ENCODE measurements at places on chromosomes 5 and 9.

GRCh38 chr9:136496181-136496580 lies 13.3 kb upstream of the SEC16A start:
- DNase-seq = no peak

- no peak for DNase-seq
Measured at GRCh38 chr5:6572825-6573380, 59.9 kb downstream of the NSUN2 start.

GRCh38 chr9:124631326-124631725 lies 124.1 kb upstream of the NR5A1 start:
- no peak for DNase-seq

DNA sequence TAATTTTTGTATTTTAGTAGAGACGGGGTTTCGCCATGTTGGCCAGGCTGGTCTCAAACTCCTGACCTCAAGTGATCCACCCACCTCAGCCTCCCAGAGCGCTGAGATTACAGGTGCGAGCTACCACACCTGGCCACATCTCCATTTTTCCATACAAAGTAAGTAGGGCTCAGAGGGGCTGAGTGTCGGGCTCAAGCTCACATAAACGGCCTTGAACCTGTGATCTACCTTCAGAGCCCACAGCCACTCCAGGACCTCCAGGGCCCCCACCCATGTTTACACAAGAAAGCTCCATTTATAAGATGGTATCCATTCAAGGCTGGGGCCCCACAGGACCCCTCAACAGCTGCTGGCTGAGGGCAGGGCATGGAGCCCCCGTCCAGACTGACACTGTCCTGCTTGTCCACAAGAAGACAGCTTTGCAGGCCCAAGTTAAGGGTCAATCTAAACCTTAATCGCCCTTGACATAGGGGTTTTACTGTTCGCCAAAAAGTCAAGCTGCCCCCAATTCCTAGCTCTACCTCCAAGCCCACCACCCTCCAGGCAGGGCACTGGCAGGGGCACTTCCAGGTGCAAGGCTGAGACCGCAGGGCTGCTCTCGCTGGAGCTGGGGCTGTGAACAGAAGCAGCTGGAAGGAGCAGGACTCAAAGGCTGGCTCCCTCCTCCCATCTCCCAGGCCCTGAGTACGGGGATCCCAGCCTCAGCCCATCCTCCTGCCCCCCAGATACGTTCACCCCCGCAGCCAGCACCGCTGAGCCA lies 18.9 kb downstream of the FAM78A start:
- no peak for DNase-seq

DNA sequence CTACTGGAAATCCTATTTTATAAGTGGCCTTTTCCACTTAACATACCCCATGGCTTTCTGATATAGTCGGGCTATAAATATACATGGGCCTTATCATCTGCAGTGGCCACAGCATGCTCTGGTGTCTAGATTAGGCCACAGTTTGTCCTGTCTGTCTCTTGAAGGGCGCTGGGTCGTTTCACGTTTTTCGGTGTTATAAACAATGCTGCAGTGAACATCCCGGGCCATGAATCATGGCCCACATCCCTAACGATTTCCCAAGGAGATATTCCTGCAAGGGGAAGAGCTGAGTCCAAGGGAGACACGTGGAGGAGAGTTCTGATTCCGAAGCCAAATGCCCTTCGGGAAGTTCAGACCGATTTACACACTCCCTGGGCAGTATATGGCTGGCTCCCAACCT lies 8.4 kb downstream of the PLPP7 start:
- no peak for DNase-seq

DNA sequence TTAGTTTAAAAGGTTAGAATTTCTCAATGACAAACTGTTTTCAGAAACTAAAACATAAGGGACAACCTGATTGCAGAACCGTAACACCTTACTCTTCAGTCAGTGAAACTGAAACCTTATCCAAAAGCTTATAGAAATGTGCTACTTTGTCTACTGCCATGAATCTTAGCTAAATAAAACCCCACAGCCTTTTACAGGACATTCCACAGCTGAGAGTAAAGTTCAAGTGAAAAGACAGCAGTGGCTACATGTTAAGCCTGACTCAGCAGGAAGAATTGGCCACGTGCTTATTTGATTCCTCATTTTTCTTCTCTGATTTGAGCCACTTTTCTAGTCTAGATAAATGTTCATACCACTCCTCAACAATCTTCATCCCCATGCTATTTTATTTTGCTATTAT lies 278.7 kb upstream of the ISL1 start:
- no peak for DNase-seq

GRCh38 chr5:160470437-160471361 lies 49.0 kb downstream of the PTTG1 start:
- no peak for DNase-seq

- no peak for DNase-seq
Measured at GRCh38 chr9:70106571-70106970, 62.9 kb downstream of the MAMDC2 start.

- no peak for DNase-seq
Measured at GRCh38 chr5:155260798-155261197, 247.2 kb downstream of the KIF4B start.

DNA sequence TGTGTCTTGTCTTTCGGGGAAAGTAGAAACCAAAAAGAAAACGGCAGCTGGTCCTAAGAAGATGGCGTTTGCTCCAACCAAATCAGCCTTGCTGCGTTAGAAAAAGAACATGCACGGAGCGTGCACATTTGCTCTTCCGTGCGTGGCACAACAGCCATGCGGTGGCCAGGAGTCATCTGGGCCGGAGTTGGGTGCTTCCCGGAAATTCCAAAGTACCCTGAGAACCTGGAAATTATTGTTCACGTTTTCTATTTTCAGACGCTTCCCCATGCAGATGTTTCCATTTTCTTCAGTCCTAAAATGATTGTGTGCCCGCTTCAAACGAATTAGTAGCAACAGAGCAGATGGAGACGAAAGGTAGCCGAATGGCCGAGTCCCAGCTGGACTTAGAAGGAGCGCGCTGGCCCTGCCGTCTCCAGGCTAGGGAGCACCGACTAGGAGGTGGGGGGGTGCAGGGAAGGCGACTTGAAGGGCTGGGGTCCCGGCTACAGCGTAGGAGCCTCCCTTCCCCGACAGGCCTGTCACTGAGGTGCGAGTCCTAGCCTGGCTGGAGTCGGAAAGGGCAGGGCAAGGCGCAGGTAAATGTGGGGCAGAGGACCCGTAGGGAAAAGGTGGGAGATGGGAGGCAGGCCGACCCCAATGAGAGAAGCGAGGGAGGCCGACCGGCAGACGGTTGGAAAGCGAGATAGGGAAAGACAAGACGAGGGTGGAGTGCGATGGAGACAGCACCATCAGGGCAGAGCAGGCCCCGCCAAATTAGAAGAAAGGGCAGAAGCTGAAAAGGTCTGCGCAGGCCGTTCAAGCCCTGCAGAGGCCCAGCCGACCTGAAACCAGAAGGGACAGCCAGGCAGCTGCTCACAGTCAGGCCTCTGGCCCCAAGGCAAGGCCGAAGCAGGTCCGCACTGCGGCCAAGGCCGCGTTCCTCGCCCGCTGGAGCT lies 1.4 kb downstream of the BARX1 start:
- DNase-seq = no peak

- DNase-seq = no peak
Measured at GRCh38 chr9:20377790-20378189, 244.5 kb downstream of the MLLT3 start.

DNA sequence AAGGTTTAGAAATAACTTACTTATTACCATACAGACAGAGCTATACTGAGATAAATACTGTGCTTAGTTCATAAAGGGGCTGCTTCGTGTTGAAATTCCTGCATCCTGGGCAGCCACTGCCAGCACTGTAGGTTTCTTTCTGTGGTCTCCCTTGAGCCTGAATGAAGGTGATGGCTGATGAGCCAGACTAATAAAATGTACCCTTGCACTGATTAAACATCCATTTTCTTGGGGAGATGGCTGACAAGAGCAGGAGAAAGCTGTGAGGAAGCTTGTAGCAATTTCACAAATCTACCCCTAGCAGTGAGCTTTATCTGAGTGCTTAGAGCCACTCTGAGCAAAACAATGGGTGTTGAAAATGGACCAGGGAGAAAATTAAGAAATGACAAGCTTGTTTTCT lies 23.3 kb upstream of the ZSWIM6 start:
- no peak for DNase-seq

DNA sequence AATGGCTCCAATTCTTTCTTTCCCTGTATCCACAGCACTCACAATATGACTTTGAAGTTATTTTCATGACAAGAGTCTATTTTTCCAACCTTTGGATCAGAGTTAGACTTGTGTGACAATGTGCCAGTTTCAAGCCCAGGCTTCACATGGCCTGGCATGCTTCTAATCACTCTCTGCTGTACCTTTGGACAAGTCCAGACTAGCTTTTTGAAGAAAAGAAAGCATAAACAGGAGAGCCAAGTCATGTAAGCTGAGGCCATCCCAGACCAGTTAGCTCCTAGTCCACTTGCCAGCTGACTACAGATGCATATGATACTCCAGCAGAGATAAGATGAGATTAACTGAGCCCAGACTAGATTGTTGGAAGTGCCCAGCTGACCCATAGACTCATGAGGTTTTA lies 513.6 kb upstream of the C9orf72 start:
- DNase-seq = no peak

- DNase-seq = no peak
Measured at GRCh38 chr5:64767959-64768357, 533 bp downstream of the SREK1IP1 start.

DNA sequence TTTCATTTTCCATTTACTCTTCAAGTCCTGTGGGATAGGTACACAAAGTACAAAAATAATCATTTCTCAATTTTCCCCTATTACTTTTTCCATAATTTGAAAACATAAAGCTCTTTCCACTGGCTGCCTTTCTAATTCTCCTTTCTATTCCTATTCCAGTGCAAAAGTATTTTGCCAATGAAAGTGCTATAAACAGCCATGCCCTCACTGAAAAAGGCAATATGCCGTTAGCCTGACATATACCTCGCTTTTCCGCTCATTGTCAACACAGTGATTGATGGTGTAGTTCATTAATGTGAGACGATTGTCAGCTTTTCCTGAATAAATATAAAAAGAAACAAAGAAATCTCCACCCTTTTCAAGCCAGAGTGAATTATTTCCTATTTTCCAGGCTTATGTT lies 97.5 kb downstream of the EBF1 start:
- no peak for DNase-seq

DNA sequence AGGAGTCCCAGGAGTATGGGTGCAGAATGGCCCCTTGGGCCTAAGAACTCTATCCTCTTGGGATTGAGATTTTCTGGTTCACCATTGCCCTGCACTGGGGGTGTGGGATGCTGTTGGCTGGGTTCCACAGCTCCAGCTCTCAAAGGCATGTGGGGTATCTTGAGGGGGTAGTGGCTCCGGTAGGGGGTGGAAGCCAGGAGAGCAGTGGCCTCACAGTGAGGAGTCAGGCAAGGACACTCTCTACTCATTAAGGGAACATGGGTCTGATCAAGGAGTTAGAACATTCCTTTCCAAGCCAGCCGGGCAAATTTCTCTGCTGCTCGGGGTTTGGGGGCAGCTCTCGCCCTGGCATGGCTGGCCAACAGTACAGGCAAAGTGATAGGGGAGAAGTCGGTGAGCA lies 33.0 kb downstream of the LARP1 start:
- DNase-seq = no peak

GRCh38 chr9:102087141-102087540 lies 348.7 kb upstream of the GRIN3A start:
- no peak for DNase-seq

DNA sequence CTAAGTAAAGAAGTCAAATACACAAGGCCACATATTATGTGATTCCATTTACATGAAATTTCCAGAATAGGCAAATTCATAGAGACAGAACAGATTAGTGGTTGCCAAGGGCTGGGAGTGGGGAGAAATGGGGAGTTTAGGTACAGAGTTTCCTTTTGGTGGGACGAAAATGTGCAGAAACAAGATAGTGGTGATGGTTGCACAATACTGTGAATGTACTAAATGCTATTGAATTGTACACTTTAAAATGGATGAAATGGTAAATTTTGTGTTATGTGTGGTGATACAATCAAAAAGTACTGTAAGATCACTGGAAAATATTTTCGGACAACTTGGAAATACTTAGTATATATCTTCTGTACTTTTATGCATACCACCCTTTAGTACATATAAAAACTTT lies 15.0 kb downstream of the ECM2 start:
- DNase-seq = no peak

GRCh38 chr9:33619666-33620404 lies 95.8 kb downstream of the ANKRD18B start:
- peak; percentile 94 for DNase-seq

DNA sequence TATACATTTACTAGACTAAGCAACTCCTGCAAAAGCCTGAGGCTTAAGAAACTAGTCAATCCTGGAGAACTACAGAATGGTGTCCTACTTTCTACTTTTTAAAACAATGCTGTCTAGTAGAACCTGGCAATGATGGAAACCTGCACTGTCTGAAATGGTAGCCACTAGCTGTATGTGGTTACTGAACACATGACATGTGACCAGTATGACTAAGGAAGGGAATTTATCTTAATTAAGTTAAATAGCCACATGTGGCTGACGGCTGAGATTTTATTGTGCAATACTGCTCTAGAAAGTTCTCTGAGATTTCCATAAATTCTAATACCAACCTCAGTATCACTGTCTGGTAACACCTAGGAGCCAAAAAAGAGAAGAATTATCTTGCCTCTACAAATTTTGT lies 44.9 kb upstream of the RAPGEF6 start:
- peak; percentile 10 for DNase-seq

DNA sequence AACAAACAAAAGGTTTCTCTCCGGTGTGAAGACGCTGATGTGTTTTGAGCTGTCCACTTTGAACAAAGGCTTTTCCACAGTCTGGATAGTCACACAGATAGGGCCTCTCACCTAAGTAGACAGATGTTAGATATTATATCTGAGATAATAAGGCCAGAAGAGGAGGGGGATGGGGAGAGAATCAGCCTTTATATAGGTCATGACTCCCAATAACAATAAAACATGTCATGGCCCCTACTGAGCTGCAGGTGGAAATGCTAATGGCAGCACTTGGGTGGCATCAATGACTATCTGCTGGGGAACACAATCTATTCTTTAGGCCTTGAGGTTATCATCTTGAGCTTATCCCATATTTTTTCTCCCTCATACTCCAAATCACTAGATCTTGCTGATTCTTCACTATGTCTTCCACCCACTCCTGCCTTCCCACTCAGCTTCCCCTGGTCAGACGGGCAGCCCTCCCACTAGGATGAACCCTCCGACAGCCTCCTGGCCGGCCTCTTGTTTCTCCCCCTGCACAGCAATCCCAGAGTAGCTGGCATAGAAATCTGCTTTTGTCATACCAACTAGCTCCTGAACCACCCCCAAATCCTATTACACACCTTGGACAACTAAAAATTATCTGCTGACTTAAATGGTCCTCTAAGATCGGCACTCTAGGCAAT lies 11.5 kb upstream of the SLC35D2 start:
- DNase-seq = no peak

GRCh38 chr5:172504701-172505402 lies 50.5 kb upstream of the SH3PXD2B start:
- DNase-seq = no peak
